ENCODE measurements at places on chromosomes 16 and 17.

DNA sequence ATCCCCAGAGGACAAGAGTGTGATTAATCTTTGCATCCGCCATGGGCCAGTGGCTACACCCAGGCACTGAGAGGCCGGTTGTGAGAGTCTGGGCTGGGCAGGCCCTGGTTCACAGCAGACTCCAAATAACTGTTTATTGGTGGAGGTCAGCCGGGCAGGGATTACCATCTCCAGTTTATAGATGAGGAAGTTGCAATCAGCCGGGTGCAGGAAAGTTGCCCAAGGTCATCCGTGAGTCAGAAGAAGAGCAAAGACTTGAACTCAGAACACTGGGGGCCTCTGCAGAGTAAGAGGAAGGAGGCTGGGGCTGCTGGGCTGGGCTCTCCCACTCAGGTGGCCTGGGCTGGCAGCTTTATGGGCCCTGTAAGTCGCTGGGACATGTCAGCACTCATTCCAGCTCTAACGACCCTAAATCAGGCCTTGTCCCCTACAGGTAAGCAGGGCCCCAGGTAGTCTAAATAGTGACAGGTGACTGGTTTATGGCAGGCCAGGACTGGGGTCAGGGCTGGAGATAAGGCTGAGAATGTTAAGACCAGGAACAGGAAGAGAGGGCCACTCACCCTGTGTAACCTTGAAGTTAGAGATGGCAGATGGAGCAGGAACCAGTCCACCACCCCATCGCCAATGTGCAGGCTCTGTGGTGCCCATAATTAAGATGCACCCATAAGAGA, 2.1 kb upstream of the CA4 start:
- no peak for DNase-seq

GRCh38 chr17:41417127-41417526, 7.3 kb downstream of the KRT37 start:
- DNase-seq = no peak

- DNase-seq = no peak
Observed at GRCh38 chr17:4009186-4009785, 45.0 kb upstream of the ATP2A3 start.

DNA sequence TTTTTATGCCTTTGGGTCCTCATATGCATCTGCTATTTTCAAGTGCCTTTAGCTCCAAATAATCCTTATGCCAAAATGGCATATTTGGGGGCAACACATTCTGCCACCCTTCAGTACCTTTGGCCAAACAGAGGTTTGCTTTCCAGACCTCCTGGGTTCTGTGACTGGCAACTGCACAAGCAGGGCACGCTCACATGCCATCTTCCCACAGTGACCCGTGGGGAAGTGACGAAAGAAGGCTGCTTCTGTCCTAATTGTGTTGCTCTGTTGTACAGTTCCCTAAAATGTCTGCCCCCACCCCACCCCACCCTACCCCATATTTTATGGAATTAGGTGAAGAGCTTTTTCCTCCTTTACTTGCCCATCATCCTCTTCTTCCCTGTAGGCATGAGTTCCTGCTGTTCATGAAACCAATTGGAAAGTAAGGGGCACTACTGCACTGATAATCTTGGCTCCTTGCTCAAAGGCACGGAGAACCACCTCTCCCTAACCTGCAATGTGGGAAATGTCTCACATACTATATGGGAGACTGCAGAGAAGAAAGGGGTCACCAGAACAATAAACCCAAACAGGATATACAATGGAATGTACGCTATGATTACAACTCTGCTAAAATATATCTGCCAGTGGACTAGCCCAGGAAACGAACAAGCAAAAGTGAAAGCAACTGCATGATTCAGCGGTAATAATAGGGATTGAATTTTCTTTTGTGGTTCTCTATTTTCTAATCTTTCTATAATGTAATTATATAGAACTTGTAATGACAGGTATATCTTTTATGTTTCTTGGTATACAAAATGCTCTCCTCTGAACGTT, 3.3 kb upstream of the SLFN12L start:
- DNase-seq = no peak

DNA sequence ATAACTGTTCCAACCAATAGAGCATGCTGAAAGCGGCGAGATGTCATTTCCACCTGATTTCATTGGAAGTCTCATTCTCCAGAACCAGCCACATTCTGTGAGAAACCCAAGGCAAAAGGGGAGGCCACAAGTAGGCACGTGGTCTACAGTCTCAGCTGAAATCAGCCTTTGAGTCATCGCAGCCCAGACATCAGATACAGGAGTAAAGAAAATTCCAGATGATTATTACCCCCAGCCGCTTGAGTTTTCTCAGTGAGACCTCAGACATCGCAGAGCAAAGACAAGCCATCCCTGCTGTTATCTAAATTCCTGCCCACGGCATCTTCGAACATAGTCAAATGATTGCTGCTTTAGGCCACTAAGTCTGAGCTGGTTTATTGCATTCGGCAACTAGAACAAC, 23.1 kb downstream of the STAT3 start:
- DNase-seq = no peak

GRCh38 chr16:14344292-14344691, 273.2 kb downstream of the MRTFB start:
- no peak for DNase-seq

DNA sequence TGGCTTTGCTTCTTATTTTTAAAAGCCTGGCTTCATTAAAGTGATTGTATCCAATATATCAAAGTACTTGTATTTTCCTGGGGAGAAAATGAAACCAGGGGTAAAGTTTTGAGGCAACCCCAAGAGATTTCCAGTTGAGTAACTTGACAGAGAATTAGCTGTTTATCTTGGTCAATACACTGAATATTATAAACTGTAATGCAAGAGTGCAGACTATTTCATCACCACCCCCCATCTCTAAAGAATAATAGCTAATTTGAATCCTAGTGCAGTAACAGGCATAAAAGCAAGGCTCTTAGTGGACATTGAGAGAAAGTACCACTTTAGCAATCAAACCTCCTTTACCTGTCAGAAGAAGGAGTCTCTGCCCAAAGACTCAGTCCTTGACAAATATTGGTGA, 27.0 kb downstream of the IRX6 start:
- DNase-seq = no peak

DNA sequence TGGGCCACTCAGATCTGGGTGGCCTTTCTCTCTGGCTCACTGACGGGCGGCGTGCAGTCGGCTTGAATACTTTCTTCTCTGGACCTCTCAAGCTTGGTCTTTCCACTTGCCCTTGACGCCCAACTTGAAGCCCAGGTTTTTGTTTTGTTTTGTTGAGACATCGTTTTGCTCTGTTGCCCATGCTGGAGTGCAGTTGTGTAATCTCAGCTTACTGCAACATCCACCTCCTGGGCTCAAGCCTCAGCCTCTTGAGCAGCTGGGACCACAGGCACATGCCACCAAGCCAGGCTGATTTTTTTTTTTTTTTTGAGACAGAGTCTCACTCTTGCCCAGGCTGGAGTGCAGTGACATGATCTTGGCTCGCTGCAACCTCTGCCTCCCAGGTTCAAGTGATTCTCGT, 22.7 kb upstream of the KIF19 start:
- no peak for DNase-seq

Measured in hindlimb muscle (tissue), 1 donor.